ENCODE measurements at places on chromosomes 3 and 15. TPM values are rescaled to one million over a fixed set of nuclear protein-coding genes. Genes with fewer than 3 reads are reported as not detected.

GRCh38 chr15:52496776-52497470 lies 31.8 kb downstream of the MYO5A start:
- DNase-seq, result peak; percentile 87

DNA sequence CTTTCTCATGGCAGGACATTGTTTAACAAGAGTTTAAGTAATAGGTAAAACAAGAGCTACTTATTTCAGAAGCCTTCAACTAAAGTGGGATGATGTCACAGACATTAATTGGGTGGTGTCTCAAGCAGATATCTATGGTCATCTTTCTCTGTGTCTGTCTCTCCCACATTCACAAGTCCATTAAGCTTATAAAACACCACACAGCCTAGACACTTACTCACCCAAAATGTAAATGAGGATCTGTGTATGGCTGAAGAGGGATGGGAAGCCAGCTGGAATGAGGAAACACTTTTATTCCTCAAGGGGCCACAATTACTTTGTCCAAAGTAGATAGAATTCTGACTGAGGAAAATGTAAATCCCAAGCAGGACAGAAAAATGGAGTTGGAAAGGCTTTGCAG lies 183.8 kb downstream of the THRB start:
- DNase-seq, result no peak

GRCh38 chr3:49199239-49199899 lies 28.0 kb downstream of the KLHDC8B start:
- peak; percentile 24 for DNase-seq

DNA sequence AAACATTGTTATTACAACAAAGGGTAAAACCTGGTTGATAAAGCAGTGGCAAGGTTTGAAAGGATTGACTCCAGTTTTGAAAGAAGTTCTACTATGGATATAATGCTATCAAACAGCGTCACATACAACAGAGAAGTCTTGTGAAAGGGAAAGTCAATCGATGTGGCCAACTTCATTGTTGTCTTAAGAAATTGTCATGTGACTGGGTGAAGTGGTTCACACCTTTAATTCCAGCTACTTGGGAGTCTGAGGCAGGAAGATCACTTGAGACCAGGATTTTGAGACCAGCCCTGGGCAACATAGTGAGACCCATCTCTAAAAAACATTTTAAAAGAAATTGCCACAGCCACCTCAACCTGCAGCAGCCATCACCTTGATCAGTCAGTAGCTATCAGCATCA lies 6.2 kb upstream of the LXN start:
- no peak for DNase-seq

Gene LRRFIP2
- total RNA-seq, result 45.8 TPM

DNA sequence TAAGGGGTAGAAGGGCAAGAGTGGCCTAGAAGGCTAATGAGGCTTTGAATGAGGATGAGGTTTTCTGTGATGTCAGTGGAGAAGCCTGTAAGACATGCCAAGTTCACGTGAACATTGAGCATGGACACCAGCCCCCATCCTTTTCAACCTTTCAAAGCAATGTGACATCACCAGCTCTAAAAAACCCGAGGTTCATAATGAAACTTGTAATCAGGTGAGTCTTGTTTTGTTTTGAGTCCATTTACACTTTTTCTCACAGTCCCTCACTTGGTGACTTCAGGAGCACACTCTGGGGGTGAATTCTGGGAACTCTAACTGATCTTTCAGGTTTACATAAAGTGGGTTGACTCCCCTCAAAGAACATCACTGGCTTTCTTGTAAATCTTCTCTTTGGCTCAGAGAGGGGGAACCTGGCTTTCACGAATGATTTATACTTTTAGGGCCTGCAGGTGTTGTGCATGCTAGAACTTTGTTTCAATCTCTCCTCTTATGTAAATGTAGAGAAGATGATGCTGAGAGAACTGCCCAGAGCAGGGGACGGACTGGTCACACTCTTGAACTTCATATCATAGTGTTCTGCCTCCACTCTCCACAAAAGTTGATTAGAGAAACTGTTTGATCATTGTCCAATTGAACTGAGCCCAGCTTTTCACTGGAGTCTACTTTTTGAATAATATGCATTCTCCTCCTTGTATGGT lies 224.7 kb upstream of the SATB1 start:
- DNase-seq, result no peak

GRCh38 chr3:136712941-136713340 lies 39.2 kb downstream of the STAG1 start:
- no peak for DNase-seq

- peak; percentile 83 for DNase-seq
Observed at GRCh38 chr3:105166893-105167292, 199.8 kb upstream of the ALCAM start.

GRCh38 chr3:153330901-153331300 lies 168.9 kb downstream of the RAP2B start:
- peak; percentile 60 for DNase-seq

DNA sequence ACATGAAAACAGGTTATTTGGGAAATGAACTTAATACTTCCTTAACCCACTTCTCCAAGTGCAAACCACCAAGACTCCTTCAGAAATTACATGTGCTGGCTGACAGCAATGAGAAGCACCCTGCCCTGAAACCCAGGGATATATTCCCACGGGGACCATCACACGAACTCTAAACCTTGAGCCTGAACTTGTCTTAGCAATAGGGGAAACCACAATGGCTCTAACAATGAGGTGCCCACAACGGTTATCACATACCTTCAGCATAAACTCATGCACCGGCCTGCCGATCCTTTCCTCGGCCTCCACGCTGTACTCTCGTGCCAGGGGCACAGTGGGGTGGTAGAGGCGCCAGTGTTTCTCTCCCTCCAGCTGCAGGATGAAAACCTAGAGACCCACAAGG lies 13.4 kb downstream of the RIOX2 start:
- DNase-seq, result no peak

DNA sequence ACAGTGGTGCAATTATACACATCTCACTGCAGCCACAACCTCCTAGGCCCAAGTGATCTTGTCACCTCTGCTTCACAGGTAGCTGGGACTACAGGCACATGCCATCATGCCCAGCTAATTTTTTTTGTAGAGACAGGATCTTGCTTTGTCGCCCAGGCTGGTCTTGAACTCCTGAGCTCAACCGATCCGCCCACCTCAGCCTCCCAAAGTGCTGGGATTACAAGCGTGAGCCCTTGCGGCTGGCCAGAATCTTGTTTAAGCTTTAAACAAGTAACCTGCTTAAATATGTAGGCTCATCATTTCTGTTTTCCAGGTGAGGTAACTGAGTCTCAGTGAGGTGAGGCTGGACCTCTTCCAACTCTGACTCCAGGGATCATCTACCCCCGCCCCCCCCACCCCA lies 7.7 kb upstream of the PSTPIP1 start:
- DNase-seq, result no peak

- DNase-seq, result peak; percentile 22
Observed at GRCh38 chr15:59013246-59013873, 25.9 kb downstream of the RNF111 start.

Gene NOX5
- total RNA-seq, result not detected

Gene SNX22
- total RNA-seq, result under 0.01 TPM

GRCh38 chr15:90024406-90024805 lies 23.3 kb downstream of the ZNF710 start:
- DNase-seq, result no peak

GRCh38 chr15:90529371-90530249 lies at the start of gene CRTC3:
Gene CRTC3 (plus strand): TSS chr15:90529923. CDS start chr15:90530072, 149 bp downstream.
- DNase-seq, result peak; percentile 48

- no peak for DNase-seq
Observed at GRCh38 chr3:16836505-16837237, 48.1 kb upstream of the PLCL2 start.

GRCh38 chr15:64068133-64068532 lies 21.8 kb upstream of the DAPK2 start:
- DNase-seq, result no peak

Gene SCN5A
- total RNA-seq, result 2.0 TPM

DNA sequence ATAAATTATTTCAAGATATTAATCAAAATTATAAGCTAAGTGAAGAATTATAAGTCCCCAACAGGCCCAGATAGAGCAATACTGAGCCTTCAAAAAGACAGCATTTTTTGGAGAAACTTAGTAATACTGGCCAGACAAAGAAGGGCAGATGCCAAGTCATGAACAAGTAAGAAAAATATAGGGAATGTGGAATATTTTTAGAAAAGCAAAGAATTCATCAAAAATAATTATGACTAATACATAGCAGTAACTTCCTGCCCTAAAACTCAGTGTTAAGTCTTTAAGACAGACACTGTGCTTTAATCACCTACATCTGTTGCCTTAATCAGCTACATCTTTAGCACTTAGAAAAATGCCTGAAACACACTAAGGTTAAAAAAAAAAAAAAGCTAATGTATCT lies 31.2 kb downstream of the DPH6 start:
- peak; percentile 33 for DNase-seq

- no peak for DNase-seq
Observed at GRCh38 chr3:52388933-52389332, 56.0 kb downstream of the SEMA3G start.

Gene TMEM158
- total RNA-seq, result 3.3 TPM

GRCh38 chr3:188279502-188280335 lies 125.8 kb downstream of the LPP start:
- peak; percentile 49 for DNase-seq

Data from IMR-90 (cell line).